Substantia nigra (tissue), 51 donors: ENCODE measurements at places on chromosomes 6 and 20.

GRCh38 chr6:133837801-133838349 is 51.0 kb upstream of the TCF21 start:
- no peak for DNase-seq

DNA sequence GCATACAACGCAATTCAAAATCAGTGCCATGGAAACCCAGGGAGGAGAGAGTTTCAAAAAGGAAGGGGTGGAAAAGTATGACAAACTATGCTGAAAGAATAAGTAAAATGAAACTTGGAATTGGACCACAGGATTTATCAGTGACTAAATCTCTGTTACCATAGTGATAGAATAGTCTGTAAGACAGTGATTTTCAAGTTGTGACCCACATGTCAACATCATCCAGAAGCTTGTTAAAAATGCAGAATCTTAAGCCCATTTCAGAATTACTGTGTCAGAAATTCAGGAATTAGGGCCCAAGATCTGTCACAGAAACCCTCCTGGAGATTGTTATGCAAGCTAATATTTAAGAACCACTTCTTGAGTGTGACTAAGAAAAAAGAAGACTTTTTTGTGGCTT is 417.7 kb upstream of the JAG1 start:
- no peak for DNase-seq

GRCh38 chr6:24010133-24010532 is 115.9 kb upstream of the NRSN1 start:
- DNase-seq, result no peak

DNA sequence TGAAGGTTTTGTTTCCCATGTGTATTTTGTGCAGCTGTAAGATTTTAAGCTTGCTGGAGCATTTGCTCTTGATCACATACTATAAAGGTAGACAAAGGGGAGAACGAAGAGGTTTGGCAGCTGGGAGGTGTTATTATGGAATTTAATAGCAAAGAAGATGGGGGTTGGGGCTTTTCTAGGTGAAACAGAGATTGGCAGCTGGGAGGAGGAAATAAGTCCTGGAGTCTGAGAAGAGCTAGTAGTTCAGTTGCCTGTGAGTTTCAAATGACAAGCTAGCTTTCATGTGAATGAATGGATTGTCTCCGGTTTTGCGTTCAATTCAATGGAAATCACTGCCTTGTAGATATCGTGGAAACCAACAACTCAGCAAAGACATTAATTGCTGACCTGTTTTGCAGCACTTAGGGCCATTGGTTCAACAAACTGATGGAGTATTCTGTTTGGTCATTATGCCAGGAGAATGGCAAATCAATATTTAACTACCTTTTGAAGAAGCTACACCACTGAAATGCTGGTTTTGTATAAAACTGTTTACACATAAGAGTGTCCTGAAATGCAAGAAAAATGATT is 38.1 kb upstream of the FLRT3 start:
- no peak for DNase-seq

- DNase-seq, result no peak
Observed at GRCh38 chr6:29676981-29677601, 3.9 kb downstream of the ZFP57 start.

GRCh38 chr20:9253006-9253539 is 184.2 kb downstream of the PLCB4 start:
- no peak for DNase-seq
